Erythroblast (primary cell): ENCODE measurements at places on chromosomes 4 and X.
A peak's percentile ranks its signal among the peaks of the same experiment; 100 is the strongest.

DNA sequence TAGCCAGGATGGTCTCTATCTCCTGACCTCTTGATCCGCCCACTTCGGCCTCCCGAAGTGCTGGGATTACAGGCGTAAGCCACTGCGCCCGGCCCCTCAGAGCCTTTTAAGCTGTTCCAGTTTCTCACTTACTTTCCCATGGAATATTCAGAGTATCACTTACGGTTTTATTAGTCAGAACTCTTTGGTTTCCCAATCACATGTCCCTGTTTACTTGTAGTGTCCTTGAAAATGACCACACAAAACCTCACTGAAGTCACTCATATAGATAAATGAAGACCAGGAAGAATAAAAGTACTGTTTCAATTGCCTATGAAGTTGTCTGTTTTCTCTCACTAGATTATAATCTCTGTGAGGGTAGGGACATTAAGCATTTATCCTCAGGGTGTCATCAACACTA lies 217.2 kb upstream of the HCCS start:
- no peak for DNase-seq

- peak; percentile 78 for DNase-seq
Observed at GRCh38 chr4:118732591-118733330, 47.6 kb downstream of the METTL14 start.

DNA sequence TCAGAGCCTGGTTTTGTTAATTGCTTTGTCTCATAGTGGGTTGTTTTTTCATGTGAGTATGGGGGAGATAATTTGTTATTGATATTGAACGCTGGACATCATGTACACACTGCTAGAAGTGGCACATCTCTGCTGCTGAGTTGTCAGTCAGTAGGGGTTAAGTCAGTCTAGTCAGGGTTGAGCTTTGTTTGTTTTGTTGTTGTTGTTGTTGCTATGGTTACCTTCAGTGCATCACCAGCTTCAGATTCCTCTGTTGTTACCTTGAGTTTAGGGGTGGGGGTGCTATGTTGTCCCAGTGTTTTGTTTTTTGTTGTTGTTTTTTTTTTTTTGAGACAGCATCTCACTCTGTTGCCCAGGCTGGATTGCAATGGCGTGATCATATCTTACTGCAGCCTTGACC lies 9.9 kb downstream of the YIPF6 start:
- DNase-seq: peak; percentile 63

- peak; percentile 45 for DNase-seq
Observed at GRCh38 chr4:48739560-48740019, 40.5 kb downstream of the FRYL start.
